Non-pigmented ciliary epithelial cell (primary cell): ENCODE measurements at places on chromosomes 1 and 21.
A peak's percentile ranks its signal among the peaks of the same experiment; 100 is the strongest.

- no peak for DNase-seq
Measured at GRCh38 chr1:171935086-171935485, 93.8 kb downstream of the DNM3 start.

DNA sequence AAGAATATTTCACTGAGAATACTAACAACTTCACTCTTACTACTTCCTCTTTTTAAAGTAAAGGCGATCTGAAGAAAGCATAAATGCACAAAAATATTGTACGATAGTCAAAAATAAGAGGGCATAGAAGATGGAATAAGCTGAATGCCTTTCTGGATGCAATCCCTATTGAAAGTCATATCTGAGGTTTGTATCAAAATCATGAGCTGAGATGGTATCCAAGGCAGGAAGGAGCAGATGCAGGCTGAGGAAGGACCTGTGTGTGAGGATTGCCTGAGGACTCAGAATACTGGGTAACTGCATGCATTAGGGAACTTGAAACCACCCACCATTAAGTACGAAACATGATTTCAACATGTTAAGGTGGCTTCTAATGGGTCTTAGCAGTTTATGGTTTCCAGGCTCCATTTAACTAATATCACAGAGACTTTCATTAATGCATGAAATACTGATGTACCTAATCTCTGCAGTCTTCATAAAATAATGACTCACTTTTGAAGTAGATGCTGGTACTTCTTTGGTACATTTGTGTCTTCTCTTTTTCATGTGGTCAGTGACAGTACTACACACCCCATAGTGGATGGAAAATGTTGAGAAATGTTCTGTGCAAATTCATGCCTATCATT is 29.6 kb upstream of the RGS1 start:
- DNase-seq: no peak

DNA sequence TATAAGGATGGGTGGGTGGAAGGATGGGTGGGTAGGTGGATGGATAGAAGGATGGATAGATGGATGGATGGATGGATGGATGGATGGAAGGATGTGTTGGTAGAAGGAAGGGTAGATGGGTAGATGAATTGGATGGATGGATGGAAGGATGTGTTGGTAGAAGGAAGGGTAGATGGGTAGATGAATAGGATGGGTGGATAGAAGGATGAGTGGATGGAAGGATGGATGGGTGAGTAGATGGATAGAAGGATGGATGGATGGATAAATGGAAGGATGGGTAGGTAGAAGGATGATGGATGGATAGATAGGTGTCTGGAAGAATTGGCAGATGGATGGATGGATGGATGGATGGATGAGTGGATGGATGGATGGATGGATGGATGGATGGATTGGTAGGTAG is 6.0 kb downstream of the MASP2 start:
- no peak for DNase-seq

DNA sequence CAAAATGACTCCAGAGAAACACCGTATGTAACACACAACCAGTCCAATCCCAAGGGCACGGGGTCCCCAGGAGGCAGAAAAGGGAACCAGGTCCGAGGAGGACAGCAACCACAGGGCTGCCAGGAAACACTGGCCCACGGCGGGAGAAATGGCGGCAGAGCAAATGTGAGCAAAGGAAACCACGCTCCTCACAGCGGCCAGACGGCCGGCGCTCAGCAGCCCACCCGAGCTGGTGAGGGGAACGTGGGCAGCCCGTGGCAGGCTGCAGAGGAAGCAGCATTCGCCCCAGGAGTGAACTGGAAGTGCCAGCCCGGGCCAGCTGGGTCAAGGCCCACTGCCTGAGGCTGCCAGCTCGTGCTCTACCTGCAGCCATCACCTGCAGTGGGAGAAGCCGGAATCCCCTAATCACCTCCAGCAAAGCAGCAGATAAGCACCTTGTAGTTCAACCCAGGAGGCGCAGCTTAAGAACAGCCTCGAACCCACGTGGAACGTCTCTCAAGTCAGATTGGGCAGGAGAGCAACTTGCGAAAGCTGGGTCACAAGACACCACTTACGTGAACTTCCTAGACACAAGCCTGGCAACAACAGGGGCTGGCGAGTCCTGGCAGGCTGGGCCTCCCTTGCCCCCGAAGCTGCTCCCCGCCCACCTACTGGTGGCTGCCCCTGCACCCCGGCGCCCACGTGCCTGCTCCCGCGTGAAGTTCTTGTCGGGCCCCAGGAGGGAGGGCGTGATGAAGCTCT is 6.7 kb downstream of the SLC19A1 start:
- no peak for DNase-seq

DNA sequence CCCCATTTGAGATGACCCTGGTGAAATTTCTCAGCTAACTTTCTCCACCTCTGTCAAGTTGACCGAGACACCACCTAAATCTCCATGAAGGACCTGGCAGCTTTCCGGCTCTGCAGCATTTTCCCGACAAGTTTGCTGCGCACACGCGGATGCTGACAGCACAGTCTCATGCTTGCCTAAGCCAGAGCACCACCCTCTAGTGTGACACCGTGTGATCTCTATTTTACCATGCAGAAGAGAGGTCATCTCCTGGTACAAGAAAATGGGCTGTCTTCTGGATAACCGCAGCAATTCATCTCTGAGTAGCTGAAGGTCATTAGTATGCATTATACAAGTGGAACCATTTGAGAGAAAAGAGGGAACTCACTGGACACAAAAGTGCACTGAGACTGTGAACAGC is 38.9 kb upstream of the H6PD start:
- DNase-seq: no peak

- DNase-seq: no peak
Measured at GRCh38 chr1:26618561-26618960, 77.3 kb upstream of the ARID1A start.

DNA sequence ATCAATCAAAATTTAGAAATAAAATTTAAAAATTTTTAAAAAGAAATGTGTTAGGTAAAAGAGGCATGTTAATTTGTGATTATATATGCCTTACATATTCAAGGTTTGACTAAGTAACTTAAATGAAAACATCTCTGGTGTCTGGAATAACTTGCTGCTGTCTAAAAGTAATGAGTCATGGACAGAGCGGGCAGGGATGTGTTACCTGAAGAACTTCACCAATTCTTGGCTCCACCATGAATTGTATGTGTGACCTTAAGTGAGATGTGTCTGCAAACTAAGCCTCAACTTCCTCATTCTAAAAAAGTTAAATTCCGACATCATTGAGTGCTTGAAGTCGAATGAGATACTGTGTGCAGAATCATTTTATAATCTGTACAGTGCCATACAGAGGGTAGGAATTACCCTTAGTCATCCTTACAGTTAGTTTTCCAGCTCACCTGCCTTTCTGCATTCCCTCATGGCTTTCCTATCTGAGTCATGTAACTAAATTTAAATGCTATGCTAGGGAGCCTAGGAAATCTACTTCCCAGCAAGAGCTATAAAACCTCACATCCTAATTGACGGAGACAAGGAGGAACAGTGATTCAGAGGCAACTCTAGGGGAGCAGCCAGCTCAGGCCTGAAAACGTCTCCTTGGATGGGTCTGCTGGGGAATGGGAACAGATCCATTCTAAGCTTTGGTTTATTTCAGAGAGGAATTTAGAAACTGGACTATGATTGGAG is 100.7 kb upstream of the TSPAN2 start:
- DNase-seq: peak; percentile 84

DNA sequence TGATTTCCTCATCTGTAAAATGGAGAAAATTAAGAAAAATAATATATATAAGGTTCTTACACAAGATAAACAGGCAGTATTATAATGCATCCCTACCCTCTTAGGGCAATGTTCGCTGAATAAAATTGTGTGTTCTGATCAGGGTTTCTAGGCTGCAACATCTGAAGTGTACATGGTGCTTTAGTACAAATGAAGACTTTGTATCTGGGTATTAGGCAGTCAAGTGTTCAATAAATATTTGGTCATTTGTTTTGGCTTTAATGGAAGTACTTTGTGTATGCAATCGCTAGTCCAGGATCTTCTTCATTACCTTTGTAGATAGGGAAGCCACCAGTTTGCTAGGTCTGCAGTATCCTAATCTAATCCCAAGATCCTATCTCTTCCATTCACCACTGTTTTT is 28.1 kb downstream of the DNASE2B start:
- DNase-seq: no peak

GRCh38 chr1:51157395-51157794 is 55.4 kb downstream of the C1orf185 start:
- DNase-seq: no peak

- no peak for DNase-seq
Measured at GRCh38 chr21:44377922-44378645, 24.7 kb downstream of the TRPM2 start.

GRCh38 chr21:36065497-36066036 is 4.3 kb upstream of the CBR1 start:
- no peak for DNase-seq
